Ovary (tissue), 10 donors: ENCODE measurements at places on chromosomes 11 and 22.

DNA sequence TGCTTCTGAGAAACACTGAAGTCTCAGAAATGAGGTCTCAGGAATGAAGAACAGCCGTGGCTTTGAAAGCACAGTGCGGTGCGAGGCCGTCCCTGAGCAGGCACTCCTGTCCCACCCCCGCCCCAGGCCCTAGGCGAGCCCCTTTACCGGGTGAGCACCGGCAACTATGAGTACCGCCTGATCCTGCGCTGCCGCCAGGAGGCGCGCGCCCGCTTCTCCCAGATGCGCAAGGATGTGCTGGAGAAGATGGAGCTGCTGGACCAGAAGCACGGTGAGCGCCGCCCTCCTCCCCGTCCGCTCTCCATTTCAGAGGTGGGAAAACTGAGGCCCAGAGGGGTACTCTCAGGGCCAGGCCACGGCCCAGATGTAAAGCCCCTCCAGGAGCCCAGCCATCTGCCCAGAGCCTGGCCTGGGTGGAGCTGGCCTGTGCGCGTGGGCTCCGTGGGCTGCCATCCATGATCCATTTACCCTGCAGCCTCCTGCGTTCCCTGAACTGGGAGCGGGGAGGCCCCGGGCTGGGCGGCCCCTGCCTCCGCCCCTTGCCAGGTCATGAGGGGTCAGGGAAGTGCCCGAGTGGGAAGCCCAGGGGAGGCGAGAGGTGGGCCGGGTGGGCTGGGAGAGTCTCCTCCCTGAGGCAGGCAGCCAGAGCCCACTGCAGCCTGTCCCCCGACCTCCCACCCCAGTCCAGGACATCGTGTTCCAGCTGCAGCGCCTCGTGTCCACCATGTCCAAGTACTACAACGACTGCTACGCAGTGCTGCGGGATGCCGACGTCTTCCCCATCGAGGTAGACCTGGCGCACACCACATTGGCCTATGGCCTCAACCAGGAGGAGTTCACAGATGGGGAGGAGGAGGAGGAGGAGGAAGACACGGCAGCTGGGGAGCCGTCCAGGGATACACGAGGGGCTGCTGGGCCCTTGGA, 9.5 kb downstream of the SLC16A8 start:
- no peak overlapping the region for H3K4me3 ChIP-seq
- no peaks in the 10 kb centered on the region for H3K27me3 ChIP-seq
- no peaks in the 10 kb centered on the region for H3K4me1 ChIP-seq
- no peak overlapping the region for H3K27ac ChIP-seq
- no peaks in the 10 kb centered on the region for H3K36me3 ChIP-seq

DNA sequence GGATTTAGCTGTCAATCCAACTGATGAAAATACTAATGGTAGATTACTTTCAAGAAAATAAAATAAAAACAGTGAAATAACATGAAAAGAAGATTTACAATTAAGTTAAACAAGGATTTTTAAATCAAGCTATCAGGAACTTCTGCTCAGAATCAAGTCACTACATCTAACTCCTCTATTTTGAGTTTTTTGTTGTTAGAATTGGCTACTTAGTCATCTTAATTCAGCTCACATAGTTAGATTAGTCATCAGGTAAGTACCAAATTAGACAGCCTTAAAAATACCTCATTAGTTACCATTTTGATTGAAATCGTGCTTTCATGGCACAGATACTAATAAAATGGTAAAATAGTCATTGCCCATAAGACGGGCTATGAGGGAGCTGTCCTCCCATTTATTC, 35.8 kb downstream of the BTG4 start:
- no peaks in the 10 kb centered on the region for H3K27me3 ChIP-seq
- no peaks in the 10 kb centered on the region for H3K36me3 ChIP-seq
- no peak overlapping the region for H3K4me3 ChIP-seq
- H3K4me1 ChIP-seq, result no peaks in the 10 kb centered on the region

GRCh38 chr11:7775689-7776088, 21.1 kb downstream of the OR5P2 start:
- H3K27me3 ChIP-seq, result no peaks in the 10 kb centered on the region
- no peak overlapping the region for H3K4me3 ChIP-seq
- no peak for DNase-seq
- no peaks in the 10 kb centered on the region for H3K36me3 ChIP-seq
- no peaks in the 10 kb centered on the region for H3K4me1 ChIP-seq

GRCh38 chr11:20308601-20309000, 54.9 kb upstream of the HTATIP2 start:
- no peaks in the 10 kb centered on the region for H3K36me3 ChIP-seq
- H3K27me3 ChIP-seq, result no peaks in the 10 kb centered on the region
- no peak overlapping the region for H3K4me3 ChIP-seq
- no peak for DNase-seq
- H3K4me1 ChIP-seq, result no peaks in the 10 kb centered on the region

DNA sequence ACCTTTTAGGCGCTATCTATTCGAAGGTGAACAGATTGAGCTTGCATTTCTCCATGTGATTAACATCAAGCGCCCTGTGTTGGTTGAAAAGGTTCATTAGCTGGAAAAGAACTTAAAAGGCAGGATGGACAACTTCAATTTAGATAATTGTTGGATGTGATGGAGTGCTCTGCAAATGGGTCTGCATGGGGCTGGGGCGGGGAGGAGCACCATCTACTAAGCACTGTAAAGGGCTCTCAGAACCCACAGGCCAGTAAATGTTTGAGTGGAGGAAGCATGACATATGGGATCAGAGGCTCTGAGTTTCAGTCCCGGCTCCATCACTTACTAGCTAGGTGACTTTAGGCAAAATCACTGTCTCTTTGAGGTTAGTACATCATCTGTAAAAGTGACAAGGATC, 28.2 kb downstream of the ARL14EP start:
- no peak overlapping the region for H3K4me3 ChIP-seq
- no peak for DNase-seq
- H3K4me1 ChIP-seq, result no peaks in the 10 kb centered on the region

- no peak overlapping the region for H3K4me3 ChIP-seq
- H3K4me1 ChIP-seq, result no peaks in the 10 kb centered on the region
- no peaks in the 10 kb centered on the region for H3K27me3 ChIP-seq
- no peaks in the 10 kb centered on the region for H3K36me3 ChIP-seq
Observed at GRCh38 chr11:44992774-44993173, 42.1 kb upstream of the TP53I11 start.

DNA sequence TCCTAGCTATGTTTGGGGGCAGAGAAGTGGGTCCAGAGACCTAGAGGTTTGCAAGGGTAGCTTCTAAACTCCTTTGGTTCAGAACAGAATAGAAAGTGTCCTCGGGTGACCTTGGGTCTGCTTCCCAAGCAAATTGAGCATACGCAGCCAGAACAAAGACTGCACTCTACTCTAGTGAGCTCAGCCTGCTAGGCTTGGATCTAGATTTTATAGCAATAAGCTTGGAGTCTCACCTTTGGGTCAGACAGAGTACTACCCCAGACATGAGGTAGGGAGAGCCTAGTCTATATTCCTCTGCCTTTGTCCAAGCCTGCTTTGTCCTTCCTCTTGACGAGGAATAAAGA, 52.6 kb upstream of the ELF5 start:
- no peaks in the 10 kb centered on the region for H3K36me3 ChIP-seq
- no peak for DNase-seq
- no peak overlapping the region for H3K4me3 ChIP-seq
- H3K4me1 ChIP-seq, result no peaks in the 10 kb centered on the region
- H3K27me3 ChIP-seq, result no peaks in the 10 kb centered on the region

GRCh38 chr11:14118072-14118471, 155.5 kb downstream of the SPON1 start:
- H3K36me3 ChIP-seq, result no peaks in the 10 kb centered on the region
- no peaks in the 10 kb centered on the region for H3K27me3 ChIP-seq
- H3K4me3 ChIP-seq, result no peak overlapping the region
- no peak overlapping the region for H3K27ac ChIP-seq
- DNase-seq, result no peak

- no peak overlapping the region for H3K27ac ChIP-seq
- H3K4me1 ChIP-seq, result peaks cover 3% of the 10 kb centered on the region
- no peaks in the 10 kb centered on the region for H3K27me3 ChIP-seq
Observed at GRCh38 chr11:16603245-16603644, 135.2 kb upstream of the C11orf58 start.

DNA sequence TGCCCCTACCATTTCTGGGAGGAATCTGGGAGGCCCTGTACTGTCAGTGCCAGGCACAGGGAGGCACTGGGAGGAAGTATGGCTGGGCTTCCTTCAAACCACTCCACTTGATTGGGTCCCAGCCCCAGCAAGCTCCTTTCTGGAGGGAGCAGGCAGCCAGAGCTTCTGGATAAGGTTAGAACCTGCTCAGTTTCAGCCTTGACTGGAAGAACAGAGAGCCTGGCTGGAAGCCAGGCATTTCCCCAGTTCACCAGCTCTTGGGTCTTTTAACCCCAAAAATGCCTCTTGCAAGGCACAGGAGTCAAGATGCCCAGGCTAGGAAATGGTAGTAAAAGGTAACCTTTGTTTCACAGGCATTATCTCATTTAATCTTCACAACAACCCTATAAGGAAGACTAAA, 9.0 kb upstream of the KCTD14 start:
- no peak overlapping the region for H3K4me3 ChIP-seq
- no peaks in the 10 kb centered on the region for H3K27me3 ChIP-seq
- H3K36me3 ChIP-seq, result no peaks in the 10 kb centered on the region
- H3K27ac ChIP-seq, result no peak overlapping the region
